ENCODE measurements at places on chromosomes 7 and 10.

DNA sequence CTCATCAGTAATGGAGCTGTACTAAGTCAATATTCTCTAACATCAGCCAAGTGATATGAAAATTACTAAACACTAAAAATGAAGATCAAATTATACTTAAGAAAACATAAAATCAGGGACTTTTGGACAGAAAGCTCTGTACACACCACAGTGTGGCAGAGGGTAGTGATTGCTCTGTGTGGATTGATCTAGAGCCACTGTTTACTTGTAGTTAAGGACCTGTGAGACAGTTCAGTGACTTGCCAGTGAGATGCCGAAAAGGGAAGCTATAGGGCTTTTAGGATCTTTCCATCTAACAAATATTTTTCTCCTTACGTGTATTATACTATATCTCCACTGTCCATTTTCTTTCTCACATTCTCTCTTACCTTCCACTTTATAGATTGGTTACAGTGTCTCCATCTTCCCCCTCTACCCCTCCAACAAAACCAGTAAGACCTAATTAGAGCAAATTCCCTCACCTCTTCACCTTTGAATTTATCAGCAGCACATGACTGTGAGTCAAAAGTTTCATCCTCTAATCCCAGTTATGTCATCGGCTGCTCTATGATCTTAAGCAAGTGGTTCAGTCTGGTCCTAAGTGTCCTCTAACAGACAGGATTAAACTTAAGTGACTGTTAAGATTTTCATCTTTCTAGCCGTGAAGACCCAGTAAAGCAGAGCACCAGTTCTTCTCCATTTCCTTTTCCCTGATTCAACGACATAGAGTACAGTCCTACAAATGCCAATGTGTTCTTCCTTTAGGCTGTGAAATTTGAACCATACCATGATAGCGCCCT, 6.9 kb downstream of the PIK3CG start:
- no peak for DNase-seq

- no peak for DNase-seq
These were observed 32.1 kb downstream of the NRF1 start for GRCh38 chr7:129643550-129644170.

DNA sequence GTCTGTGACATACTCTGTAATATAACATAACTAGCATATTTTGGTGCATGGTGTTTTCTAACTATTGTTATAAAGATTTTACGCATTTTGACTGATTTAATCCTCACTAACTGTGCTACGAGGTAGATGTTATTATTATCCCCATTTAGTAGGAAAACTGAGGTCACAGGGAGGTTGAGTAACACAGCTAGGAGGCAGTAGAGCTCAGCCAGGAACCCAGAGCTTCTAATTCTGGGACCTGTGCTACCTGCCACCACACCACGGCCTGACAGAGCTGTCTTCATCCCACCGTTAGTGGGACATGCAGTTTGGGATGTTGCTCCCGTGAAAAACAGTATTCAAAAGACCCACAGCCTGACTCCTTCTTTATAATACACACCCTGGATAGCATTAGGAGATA, 962.5 kb downstream of the CNTNAP2 start:
- no peak for DNase-seq

GRCh38 chr10:52541006-52541473, 227.0 kb downstream of the DKK1 start:
- DNase-seq, result no peak

DNA sequence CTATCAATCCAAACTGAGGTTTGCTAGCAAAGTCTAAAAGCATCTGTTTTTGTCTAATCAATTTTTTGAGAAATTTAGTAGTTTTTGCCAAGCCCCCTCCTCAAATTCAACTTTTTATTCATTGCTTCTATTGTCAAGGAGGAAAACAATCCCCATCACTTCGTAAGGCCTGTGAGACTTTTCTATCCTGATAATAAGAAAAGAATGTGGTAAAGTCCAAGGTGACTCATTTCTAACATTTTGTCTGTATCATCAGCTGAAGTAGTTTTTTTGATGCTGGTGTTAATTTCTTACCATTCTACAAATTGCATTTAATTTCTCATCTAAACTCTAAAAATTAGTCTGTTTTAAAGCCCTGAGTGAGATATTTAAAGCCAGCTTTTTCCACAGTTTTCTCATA, 11.7 kb downstream of the ANK3 start:
- DNase-seq, result no peak

DNA sequence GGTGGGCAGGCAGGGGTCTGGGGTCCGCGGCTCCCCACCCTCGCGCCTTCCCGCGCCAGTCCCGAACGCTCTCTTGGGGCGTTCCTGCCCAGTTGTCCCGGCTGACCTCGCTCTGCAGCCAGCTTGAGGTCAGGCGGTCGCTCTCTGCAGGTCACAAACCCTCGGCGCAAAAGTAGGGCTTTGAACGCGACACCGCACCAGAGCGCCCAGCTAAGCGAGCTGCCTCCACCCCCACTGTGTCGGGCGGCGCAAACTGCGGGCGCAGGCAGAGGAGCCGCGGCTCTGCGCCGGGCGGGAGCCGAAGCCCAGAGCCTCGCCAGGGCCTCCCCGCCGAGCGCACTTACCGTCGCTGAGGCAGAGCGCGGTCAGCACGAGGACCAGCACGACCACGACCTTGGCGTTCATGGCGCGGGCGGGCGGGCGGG, 284 bp downstream of the CXCL12 start:
- no peak for DNase-seq

- DNase-seq, result no peak
These were observed 69.6 kb downstream of the NRG3 start for GRCh38 chr10:81944609-81945008.

GRCh38 chr7:3670898-3671297, 369.8 kb downstream of the SDK1 start:
- no peak for DNase-seq

- no peak for DNase-seq
These were observed 97.7 kb upstream of the TCF7L2 start for GRCh38 chr10:112852306-112852705.

DNA sequence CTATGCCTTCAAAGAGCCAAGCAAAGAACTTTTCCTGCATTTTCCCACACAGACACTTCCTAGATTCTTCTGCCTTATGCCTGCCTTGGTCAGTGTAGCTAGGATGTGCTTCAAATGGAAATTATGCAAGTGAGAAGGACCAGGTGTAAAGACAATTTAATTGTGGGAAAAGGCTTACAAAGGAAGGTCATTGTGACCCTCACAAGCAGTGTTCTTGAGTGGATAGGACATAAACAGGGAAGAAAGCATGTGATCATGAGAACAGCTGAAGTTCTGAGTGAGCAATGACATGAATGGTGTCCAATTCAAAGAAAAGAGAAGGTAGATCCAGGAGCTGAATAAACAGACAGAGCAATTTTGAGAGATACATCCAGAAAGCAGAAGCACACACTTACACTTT, 1.3 kb upstream of the PIP start:
- DNase-seq, result no peak

DNA sequence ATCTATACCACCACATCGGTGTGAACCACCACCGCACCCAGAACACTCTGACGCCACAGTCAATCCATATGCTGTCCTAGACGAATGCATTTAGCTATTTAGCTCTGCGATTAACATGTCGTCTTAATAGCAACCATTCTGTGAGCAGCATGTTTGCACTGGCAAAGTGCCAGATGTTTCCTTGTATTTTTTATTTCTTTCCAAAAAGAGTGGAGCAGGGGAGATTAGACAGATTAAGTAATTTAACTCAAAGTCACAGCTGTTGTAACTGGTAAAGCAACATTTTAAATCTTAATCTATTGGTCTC, 57.0 kb upstream of the ARL4A start:
- DNase-seq, result no peak

DNA sequence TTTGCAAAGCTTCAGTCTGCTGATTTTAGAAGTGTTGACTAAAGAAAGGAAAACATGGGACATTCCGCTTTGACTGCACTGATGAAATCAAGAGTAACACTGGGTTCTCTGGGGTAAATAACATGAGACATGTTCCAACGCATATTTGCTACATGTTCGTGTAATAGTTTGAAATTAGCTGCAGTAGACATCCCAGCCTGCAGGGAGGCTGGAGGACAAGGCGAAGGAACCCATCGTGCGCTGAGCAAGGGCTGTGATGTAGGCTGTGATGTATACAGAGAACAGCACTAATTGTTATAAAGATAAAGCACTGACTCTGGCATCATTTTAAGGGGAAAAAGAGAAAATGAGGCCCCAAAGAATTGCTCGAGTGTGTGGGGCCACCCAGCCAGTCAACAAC, 40.3 kb downstream of the SFMBT2 start:
- no peak for DNase-seq

- DNase-seq, result no peak
These were observed 47.0 kb downstream of the AMZ1 start for GRCh38 chr7:2734751-2735571.

- DNase-seq, result no peak
These were observed 167.4 kb upstream of the SVIL start for GRCh38 chr10:29802171-29802570.

DNA sequence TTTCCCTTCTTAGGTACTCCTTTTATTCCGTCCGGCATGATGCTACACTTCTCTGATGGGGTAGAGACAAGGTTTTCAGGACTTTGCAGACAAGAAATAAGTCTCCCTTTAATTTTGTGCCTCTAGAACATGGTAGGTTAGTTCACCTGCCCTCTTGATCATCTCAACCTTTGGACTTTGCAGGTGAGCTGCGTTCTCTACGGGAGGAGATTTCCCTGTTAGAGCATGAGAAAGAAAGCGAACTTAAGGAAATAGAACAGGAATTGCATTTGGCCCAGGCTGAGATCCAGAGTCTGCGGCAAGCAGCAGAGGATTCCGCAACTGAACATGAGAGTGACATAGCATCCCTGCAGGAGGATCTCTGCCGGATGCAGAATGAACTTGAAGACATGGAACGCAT, 9.2 kb downstream of the CCDC136 start:
- DNase-seq, result no peak

GRCh38 chr7:6392712-6393666, 54.8 kb downstream of the DAGLB start:
- DNase-seq, result no peak

- DNase-seq, result no peak
These were observed 283.8 kb downstream of the CDK14 start for GRCh38 chr7:90879924-90880323.

GRCh38 chr7:43439631-43440401, 143.1 kb upstream of the STK17A start:
- DNase-seq, result no peak

GRCh38 chr10:3090914-3091787, 23.8 kb downstream of the PFKP start:
- DNase-seq, result no peak

DNA sequence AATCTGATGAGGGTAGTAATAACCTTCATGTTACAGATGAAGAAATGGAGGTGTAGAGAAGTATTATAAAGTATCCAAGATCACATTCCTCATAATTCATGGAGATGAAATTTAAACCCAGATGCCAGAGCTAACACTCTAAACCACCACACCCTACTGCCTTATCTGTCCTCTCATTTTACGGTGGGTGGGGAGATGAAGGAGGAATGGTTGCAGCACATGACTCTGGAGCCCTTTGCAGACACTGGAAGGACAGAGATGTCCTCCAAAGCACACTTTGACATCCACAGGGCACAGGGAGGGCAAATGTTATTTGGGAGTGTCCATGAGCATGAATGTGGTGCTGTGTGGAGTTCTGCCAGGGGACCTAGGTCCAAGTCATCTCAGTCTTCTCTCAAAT, 1.1 kb downstream of the PLEKHS1 start:
- no peak for DNase-seq

DNA sequence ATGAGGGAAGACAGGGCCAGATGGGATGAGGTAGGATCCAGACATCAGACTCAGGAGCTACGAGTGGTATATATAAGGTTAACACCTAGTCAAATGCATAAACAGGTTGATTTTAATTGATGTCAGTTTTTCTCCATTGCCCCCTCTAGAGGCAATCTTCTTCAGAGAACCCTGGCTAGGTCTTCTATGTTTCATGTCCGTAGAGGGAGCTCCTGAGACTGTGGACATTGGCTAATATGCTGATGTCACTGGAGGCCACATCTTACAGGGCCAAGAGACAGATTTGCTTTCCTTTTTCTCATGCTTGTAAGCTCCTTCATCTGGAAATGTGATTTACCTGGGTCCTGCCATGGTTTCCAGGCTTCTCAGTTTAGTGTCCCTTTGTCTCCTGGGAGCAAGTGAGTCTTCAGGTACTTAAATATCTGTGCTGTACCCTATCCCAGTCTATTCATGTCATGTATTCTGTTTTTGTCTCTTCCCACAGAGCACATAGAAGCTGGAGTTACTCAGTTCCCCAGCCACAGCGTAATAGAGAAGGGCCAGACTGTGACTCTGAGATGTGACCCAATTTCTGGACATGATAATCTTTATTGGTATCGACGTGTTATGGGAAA, 161.6 kb upstream of the PRSS1 start:
- no peak for DNase-seq

GRCh38 chr10:34290412-34291081, 524.5 kb downstream of the PARD3 start:
- DNase-seq, result no peak

DNA sequence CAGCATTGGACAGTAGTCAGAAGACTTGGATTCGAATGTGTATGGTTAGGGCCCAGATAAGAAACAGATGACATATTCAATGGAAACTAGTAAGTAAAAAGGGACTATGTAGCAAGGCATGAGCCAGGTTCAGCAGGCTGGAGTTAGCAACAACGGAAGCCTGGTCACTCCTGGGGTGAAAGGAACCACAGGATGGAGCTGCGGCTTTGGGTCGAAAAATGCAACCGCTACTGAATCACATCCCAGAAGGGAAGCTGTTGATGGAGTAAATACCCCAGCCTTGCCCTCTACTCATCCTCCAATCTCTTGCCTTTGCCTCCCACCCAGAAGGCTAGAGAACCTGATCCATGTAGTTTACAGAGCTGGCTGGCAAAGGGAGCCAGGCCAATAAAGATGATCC, 37.5 kb upstream of the EGR2 start:
- no peak for DNase-seq

- DNase-seq, result no peak
These were observed 189.9 kb downstream of the ZEB1 start for GRCh38 chr10:31508882-31509281.

DNA sequence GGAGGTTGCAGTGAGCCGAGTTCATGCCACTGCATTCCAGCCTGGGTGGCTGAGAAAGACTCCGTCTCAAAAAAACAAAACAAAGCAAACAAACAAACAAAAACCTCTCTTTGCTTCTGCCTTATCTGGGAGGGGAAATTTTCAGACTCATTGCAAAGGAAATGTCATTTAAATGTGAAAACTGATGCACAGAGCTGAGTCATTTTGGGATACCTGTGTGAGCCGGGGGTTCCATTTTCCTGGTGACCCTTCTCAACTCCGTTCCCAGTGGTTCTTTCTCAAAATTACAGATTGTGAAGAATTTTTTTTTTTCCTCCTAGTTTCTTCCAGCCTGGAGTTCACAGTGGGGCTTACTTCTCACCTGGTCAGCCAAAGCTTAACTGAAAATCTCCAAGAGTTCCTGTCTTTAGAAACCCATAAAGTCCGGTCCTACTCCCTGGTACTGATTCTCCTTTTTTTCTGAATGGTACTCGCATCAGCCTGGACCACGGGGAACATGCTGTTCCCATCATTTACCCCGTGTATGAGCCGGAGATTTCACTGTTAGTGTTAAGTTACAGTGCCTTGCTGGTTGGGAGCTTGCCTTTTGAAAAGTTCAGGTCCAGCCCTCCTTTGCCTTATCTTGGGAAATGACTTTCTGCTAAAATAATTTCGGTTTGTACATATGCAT, 56.9 kb downstream of the RBM20 start:
- DNase-seq, result no peak
